ENCODE measurements at places on chromosomes 12 and 14.

DNA sequence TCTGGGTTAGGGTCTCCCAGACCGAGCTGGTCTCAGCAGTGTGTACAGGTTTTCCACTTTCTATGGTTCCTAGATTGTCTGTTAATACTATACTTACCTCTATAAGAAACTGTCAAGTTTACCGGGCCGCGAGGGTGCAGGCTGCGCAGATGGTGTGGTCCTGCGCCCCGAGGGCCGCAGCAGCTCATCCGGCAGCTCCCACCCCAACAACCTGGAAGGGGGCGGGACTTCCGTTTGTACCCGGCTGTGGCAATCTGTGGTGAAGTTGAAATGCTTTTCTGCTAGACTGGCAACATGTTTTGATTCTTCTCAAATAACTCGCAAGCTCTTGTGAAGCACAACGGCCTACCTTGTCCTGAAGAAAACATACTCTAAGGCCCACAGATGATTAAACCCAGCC, at the start of gene CLEC9A:
TSS of gene CLEC9A (plus strand) at position 237 of the 400 bp plus-strand sequence. CDS start 22,006 bp downstream, outside the sequence.
- H3K4me3 ChIP-seq: no peak within 1 kb of the TSS
- no peaks in the 10 kb centered on the region for H3K27me3 ChIP-seq
- H3K4me1 ChIP-seq: no peaks in the 10 kb centered on the region
- DNase-seq: no peak
- no peak within 1 kb of the TSS for H3K27ac ChIP-seq
- H3K36me3 ChIP-seq: no peaks in the 10 kb centered on the region

- peaks cover 8% of the 10 kb centered on the region for H3K36me3 ChIP-seq
- no peaks in the 10 kb centered on the region for H3K27me3 ChIP-seq
- peak overlapping the region; percentile 92 for H3K4me3 ChIP-seq
- H3K4me1 ChIP-seq: peaks cover 27% of the 10 kb centered on the region
- H3K27ac ChIP-seq: peak overlapping the region; percentile 90
- DNase-seq: no peak
Observed at GRCh38 chr12:57545809-57546437, 1.1 kb downstream of the DCTN2 start.

DNA sequence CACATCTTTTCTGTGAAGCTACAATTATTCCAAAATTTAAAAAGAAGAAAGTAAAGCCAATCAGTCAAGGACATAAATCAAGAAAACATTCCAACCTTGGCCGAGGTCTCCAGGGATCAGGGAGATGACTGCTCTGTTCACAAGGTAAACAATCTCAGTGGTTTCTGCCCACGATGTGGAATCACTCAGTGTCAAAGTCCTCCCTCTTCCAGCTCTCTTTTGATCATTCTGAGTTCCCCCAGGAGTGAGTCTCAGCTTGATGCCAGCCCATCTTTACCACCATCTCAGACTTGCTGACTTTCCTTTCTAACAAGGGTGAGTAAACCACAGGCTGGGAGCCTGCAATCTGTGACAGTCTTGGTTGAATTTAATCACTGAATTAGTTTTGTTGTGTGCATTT, 4.8 kb upstream of the SERPINA9 start:
- H3K27me3 ChIP-seq: peaks cover 5% of the 10 kb centered on the region
- no peak for DNase-seq
- H3K36me3 ChIP-seq: no peaks in the 10 kb centered on the region
- no peak overlapping the region for H3K4me3 ChIP-seq

- H3K4me3 ChIP-seq: no peak overlapping the region
- H3K27ac ChIP-seq: no peak overlapping the region
- H3K4me1 ChIP-seq: no peaks in the 10 kb centered on the region
- no peaks in the 10 kb centered on the region for H3K36me3 ChIP-seq
Observed at GRCh38 chr12:93201990-93202389, 175.7 kb upstream of the NUDT4 start.

- H3K4me3 ChIP-seq: no peak overlapping the region
- no peaks in the 10 kb centered on the region for H3K36me3 ChIP-seq
- H3K27ac ChIP-seq: no peak overlapping the region
- H3K4me1 ChIP-seq: no peaks in the 10 kb centered on the region
- no peak for DNase-seq
Observed at GRCh38 chr14:53473480-53473879, 320.4 kb upstream of the DDHD1 start.

- H3K4me1 ChIP-seq: peaks cover 13% of the 10 kb centered on the region
- no peak overlapping the region for H3K4me3 ChIP-seq
- no peak overlapping the region for H3K27ac ChIP-seq
- peaks cover 7% of the 10 kb centered on the region for H3K36me3 ChIP-seq
- H3K27me3 ChIP-seq: no peaks in the 10 kb centered on the region
Observed at GRCh38 chr12:110373962-110374611, 29.4 kb downstream of the ANAPC7 start.

GRCh38 chr12:49339464-49339861, 2.5 kb upstream of the C1QL4 start:
- no peaks in the 10 kb centered on the region for H3K36me3 ChIP-seq
- H3K4me3 ChIP-seq: no peak overlapping the region
- H3K27me3 ChIP-seq: no peaks in the 10 kb centered on the region
- H3K4me1 ChIP-seq: peaks cover 47% of the 10 kb centered on the region
- H3K27ac ChIP-seq: no peak overlapping the region
- peak; percentile 21 for DNase-seq

DNA sequence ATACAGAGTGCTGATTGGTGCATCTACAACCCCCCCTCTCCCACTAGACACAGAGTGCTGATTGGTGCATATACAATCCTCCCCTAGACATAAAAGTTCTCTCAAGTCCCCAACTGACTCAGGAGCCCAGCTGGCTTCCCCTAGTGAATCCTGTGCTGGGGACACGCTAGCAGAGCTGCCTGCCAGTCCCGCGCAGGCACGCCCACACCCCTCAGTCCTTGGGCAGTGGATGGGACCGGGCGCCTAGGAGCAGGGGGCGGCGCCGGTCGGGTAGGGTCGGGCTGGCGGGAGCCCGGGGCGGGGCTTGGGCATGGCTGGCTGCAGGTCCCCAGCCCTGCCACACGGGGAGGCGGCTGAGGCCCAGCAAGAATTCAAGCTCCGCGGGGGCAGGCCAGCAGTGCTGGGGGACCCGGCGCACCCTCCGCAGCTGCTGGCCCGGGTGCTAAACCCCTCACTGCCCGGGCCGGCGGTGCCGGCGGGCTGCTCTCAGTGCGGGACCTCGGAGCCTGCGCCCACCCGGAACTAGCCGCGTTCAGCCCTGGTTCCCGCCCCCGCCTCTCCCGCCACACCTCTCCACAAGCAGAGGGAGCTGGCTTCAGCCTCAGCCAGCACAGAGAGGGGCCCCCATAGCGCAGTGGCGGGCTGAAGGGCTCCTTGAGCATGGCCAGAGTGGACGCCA, 64.3 kb upstream of the DDHD1 start:
- H3K27ac ChIP-seq: no peak overlapping the region
- H3K36me3 ChIP-seq: no peaks in the 10 kb centered on the region
- DNase-seq: peak; percentile 82
- no peaks in the 10 kb centered on the region for H3K27me3 ChIP-seq

DNA sequence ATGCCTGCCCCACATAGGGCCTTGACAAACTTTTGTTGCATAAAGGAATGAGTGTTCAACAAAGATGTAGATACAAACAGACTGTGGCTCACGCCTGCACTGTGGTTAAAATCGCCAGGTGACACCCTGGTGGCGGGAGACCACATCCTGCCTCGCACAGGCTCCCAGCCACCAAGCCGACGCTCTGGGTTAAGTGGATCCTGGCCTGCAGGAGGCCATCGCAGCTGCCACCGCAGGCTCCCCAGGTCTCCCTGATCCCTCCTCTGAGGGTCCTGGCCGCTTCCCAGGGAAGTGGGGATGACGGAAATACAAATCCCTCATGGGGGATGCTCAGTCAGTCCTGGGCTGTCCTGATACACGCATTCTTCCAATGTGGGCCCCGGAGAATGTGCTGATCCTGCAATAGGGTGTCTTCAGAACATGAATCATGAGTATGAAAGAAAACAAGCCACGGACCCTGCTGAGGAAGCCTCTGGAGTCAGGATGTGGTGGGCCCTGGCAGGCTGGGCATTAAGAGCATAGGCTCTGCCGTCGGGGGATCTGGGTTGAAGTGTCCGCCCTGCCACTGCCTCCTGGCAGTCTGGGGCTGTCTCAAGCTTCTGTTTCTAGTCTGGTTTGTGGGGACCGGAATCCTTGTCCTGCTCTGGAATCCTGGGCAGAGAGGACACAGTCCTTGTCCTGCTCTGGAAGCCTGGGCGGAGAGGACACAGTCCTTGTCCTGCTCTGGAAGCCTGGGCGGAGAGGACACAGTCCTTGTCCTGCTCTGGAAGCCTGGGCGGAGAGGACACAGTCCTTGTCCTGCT, 53.5 kb upstream of the BEGAIN start:
- DNase-seq: peak; percentile 56
- H3K4me1 ChIP-seq: peaks cover 15% of the 10 kb centered on the region
- no peaks in the 10 kb centered on the region for H3K36me3 ChIP-seq

GRCh38 chr14:24542346-24542936, 33.6 kb downstream of the CTSG start:
- no peaks in the 10 kb centered on the region for H3K36me3 ChIP-seq
- H3K4me3 ChIP-seq: no peak overlapping the region
- DNase-seq: no peak
- no peak overlapping the region for H3K27ac ChIP-seq

GRCh38 chr14:68807987-68808386, 15.1 kb upstream of the ZFP36L1 start:
- H3K4me1 ChIP-seq: peaks cover 70% of the 10 kb centered on the region
- H3K36me3 ChIP-seq: no peaks in the 10 kb centered on the region
- peak; percentile 7 for DNase-seq
- peak overlapping the region; percentile 95 for H3K27ac ChIP-seq

DNA sequence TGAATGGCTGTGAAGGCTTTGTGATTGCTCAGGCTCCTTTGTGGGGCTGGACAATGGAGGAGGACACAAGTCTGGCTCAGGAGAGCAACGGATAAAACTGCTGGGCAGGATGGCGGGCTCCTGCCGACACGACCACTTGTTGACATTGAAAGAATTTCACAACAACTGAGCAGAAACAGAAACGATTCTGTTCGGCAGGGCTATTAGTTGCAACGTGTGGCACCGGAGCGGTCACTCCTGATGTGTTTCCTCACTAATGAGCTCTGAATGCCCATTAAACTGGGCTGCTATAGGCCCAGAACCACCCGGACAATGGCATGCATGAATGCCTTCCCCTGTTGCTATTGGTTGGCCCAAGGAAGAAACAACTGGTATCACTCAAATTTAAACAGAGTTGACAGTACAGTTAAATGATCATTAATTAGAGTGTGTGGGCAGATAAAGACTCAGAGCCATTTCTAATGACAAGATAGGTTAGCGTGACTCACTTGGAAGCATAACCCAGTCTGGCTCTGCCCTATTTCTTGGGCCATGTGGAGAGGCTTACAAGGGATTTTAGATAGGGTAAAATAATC, 142.9 kb downstream of the ASCL1 start:
- H3K27ac ChIP-seq: no peak overlapping the region
- H3K27me3 ChIP-seq: no peaks in the 10 kb centered on the region
- no peaks in the 10 kb centered on the region for H3K36me3 ChIP-seq
- no peak for DNase-seq
- H3K4me3 ChIP-seq: no peak overlapping the region
- no peaks in the 10 kb centered on the region for H3K4me1 ChIP-seq

- H3K4me1 ChIP-seq: peaks cover 11% of the 10 kb centered on the region
- no peak for DNase-seq
- no peaks in the 10 kb centered on the region for H3K27me3 ChIP-seq
- H3K4me3 ChIP-seq: no peak overlapping the region
Observed at GRCh38 chr12:12017798-12018197, 52.9 kb upstream of the BCL2L14 start.

DNA sequence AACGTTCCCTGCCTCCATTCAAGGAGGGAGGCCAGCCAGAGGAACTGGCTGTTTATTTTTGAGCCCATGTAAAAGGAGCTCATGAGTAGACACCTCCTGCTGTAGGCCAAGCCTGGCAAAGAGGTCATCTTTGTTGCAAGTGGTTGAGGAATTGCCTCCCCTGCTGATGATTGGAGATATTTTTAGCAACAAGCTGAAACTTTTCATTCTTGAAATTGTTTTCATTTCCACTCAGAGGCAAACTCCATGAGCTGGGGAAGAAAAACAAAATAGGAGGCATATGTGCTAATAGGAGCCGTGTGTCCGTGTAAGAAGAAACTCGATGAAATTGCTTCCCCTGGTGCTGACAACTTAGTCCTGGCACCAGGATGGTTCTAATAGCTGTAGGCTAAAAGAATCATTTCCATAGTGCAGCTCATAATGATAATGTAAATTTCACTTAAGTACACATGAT, 440.1 kb upstream of the FAR2 start:
- no peaks in the 10 kb centered on the region for H3K4me1 ChIP-seq
- H3K36me3 ChIP-seq: no peaks in the 10 kb centered on the region
- H3K27ac ChIP-seq: no peak overlapping the region
- no peaks in the 10 kb centered on the region for H3K27me3 ChIP-seq
- no peak overlapping the region for H3K4me3 ChIP-seq

GRCh38 chr14:88201851-88202250, 121.2 kb downstream of the KCNK10 start:
- H3K4me1 ChIP-seq: no peaks in the 10 kb centered on the region
- no peak for DNase-seq
- H3K4me3 ChIP-seq: no peak overlapping the region
- H3K36me3 ChIP-seq: no peaks in the 10 kb centered on the region
- H3K27me3 ChIP-seq: peaks cover 4% of the 10 kb centered on the region

DNA sequence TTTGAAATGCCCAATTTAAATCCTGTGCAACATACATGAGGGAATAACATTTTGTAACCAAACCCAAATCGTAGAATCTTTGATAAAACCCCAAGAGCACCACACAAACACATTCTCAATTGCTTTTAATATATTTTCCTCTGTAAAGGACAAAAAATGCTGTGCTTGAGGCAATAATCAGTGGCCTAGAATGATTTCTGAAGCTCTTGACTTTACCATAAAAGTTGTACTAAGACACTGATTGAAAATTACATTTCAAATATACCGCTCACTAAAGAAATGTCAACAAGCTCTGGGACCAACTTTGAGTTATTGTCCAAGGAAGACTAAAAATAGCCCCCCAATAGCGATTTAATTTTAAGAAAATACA, 1.5 kb downstream of the EML5 start:
- H3K36me3 ChIP-seq: no peaks in the 10 kb centered on the region
- H3K4me3 ChIP-seq: peak overlapping the region; percentile 76
- H3K27me3 ChIP-seq: no peaks in the 10 kb centered on the region
- H3K27ac ChIP-seq: no peak overlapping the region

DNA sequence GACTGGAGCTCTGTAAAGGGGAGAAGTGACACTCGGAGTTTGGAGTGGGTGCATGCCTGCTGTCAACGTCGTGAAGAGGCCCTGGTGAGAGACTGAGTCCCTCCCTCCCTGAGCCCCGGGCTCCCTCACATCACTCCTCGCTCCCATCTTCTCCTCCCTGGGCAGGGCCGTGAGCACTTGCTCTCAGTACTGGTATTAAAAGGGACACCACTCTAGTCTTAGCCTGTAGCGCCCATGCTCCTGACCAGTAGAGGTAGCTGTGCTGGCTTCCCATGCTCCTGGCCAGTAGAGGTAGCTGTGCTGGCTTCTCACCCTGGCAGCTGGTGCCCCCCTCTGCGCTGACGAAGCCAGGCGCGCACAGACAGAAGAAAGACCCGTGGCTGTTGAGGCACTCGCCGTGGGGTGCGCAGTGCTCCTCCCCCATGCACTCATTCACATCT, 14.7 kb downstream of the ISCA2 start:
- peaks cover 18% of the 10 kb centered on the region for H3K4me1 ChIP-seq
- no peak overlapping the region for H3K27ac ChIP-seq
- no peaks in the 10 kb centered on the region for H3K36me3 ChIP-seq
- no peak for DNase-seq
- H3K27me3 ChIP-seq: no peaks in the 10 kb centered on the region

- H3K4me3 ChIP-seq: no peak overlapping the region
- no peak overlapping the region for H3K27ac ChIP-seq
- H3K36me3 ChIP-seq: no peaks in the 10 kb centered on the region
- no peaks in the 10 kb centered on the region for H3K27me3 ChIP-seq
Observed at GRCh38 chr12:128068211-128068610, 198.8 kb upstream of the TMEM132C start.
